T-helper 22 cell (primary cell): ENCODE measurements at places on chromosomes 5 and 9.

DNA sequence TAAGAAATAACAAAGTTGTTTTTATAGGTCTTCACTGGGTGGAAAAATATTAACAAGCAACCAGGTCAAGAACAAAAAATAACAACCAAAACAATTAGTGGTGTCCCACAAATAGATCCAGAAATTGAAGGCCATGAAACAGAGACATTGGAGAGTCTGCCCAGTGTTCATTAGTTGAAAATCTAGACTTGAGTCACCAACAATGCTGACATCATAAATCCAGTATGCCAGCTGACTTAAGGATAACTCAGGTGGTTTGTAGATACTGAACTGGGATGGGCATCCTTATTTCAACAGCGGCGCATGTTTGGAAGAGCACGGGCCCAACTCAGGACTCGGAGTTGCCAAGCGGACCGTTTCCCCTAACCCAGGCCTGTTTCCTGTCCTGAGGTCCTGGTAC, 80.7 kb upstream of the TNFAIP8 start:
- DNase-seq = no peak

- DNase-seq = no peak
Observed at GRCh38 chr9:131406563-131407436, 12.9 kb downstream of the PRRC2B start.

DNA sequence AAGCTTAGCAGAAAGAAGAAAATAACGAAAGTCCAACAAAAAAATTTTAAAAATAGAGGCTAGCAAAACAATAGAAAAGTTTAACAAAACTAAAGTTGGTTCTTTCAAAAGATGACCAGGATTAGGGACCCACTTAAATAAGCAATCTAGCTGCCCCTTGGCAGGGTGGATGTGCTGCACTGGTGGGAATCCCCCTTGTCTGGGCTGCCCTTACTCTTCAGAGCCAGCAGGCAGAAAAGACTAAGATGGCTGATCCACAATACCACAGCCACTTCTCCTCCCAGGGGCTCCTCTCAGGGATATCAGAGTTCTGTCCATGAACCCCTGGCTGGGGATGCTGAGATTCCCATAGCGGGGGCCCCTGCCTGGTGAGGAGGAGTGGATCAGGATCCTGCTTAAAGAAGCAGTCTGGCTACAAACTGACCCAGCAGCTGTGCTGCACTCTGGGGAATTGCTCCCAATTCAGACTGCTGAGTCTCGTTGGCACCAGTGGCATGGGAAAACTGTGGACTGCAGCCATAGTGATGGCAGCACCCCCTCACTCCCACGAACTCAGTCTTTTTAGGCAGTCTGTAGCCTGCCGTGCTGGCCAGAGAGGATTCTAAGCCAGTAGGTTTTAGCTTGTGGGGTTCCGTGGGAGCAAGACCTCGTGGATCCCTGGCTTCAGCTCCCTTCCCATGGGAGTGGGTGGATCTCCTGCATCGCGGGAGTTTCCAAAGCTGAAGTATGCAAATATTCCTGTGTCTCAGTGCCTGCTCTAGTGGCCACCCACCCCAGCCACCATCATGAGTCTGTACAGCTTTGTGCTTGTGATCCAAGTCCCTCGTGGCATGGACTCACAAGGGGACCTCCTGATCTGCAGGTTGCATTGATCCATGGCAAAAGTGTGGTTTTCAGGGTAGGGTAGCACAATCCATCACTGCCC, 2.9 kb upstream of the INSL6 start:
- DNase-seq = no peak

GRCh38 chr9:35488566-35489312, 1.2 kb upstream of the RUSC2 start:
- no peak for DNase-seq

- no peak for DNase-seq
Observed at GRCh38 chr9:129720865-129721545, 31.8 kb downstream of the PTGES start.

DNA sequence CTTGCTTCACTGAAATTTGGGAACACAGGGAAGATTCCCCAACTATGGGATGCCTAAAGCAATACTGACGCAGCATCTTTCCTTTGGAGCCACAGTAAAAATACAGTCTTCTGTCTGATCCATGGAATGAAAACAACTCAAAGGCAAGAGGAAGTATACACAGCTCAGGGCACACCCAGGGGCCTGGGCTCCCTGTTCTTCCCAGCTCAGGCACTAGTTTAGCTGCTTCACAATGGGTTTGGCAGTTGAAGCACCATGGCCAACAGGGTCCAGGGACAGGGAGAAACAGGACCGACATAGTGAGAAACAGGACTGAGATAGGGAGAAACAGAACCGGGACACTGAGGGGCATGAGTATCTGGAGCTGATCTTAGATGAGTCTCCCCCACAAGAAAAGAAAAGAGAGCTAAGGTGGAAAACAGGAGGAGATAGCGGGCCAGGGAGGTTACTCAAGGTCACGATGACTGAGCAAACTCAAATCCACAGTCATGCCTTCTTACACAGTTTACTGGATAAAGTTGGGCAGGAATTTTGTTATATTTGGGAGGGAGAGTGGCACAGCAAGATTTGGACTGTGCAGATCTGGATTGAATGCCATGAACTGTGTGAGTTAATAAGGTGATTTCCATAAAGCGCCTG, 198.8 kb downstream of the SMARCA2 start:
- DNase-seq = no peak

GRCh38 chr9:35158501-35159280, 3.1 kb upstream of the UNC13B start:
- DNase-seq = no peak

GRCh38 chr9:105966834-105967233, 272.5 kb downstream of the TMEM38B start:
- no peak for DNase-seq

DNA sequence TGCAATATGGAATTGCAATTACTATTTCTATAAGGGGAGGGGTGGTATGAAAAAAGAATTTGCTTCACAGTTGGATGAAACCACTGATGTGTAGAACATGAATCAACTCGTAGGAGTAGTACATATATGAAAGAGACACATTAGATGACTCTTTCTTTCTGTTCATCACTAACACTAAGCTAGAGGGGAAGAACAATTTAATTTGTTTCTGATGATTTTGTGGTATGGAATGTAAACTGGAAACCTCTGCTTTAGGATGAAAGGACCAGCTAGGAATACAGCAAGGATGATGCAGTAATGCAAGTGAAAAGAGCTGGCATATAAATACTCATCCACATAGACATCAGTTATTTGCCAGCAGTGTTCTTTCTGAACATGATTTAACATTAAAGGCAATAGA, 113.4 kb downstream of the PAPPA start:
- no peak for DNase-seq
